ENCODE measurements at places on chromosomes 2 and 18.

DNA sequence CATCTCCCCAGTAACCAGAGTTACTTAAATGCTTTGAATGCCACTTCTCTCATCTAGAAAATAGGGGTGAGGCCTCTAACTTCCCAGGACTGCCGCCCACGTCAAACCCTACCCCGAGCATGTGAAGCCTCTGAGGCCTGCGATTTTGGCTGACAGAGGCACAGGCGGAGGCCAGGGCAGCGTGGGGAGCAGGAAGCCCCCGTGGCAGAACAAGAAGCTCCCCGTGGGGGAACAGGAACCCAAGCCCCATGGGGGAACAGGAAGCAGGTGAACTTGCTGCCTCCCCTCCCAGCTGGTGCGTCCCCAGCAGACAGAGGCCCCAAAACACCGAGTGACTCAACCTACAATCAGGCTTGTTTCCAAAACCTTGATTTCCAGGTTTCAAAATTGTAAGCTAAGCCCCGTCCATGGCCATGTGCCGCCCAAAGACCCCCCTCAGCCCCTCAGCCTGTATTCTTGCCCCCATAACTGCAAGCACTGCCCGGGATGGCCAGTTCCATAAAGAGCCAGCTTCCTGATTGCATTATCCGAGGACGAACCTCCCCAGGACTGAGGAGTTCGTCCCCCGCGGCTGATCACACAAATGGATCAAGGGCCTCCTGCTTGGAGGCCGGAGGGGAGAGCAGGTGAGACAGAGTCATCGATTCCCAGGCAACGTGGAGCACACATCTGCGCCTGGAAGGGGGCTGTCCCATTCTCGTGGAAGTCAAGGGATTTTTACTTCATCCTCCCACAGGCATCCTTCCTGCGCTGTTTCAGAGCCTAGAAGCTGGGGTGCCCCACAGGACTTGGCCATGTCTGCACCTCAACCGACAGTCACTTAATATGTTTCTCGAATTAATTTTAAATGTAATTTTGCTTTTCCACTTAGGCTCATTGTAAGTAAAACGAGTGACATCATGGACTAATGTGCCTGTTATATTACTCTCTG, 36.3 kb upstream of the CTDP1 start:
- no peak for DNase-seq

DNA sequence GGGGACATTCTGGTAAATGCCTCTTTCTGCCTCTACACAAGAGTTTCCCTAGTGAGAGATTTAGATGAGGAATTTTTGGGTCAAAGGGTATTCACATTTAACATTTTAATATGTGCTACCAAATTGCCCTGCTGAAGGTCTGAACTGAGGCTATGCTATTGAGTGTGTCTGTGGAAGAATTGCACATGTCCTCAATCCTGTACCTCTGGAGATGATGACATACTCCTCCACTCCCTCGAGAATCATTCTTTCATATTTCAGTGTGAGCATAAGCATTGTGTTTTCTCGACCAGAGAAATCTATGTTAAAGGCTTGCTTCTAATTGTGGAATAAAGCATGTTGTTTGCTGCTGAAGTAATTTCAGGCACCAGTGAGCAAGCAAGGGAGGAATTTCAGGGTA, 110.5 kb downstream of the TSN start:
- DNase-seq: no peak

DNA sequence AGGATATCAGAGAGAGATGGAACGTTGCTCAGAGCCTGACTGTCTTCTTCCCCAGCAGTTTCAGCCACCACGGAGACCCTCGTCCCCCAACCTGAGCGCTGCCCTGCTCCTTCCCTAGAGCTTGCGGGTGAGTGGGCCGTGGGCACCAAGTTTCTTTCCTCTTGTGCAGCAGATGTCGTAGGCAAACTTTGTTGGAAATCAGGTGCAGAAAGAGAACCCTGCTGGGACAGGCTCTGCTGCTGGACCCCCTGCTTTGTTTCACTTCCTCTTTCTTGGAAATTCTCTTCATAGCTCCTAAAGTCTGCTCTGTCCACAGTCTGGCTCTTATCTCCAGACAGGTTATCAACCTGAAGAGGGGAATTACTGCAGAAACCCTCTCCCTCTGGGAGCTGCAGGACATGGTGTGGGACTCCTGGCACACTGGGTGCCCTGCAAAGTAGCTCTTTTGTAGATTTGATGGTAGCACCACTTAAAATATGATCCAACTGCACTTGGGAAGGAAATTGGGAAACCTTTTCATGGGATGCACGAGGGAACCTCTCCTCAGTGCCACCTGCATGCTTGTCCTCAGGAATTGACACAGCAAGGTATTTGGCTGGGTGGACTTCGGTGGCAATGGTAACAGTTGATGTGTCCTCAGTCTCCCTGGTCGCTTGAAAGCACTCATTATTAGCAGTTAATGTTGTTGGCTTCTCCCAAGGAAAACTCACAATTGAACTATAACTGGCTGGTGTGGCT, 92.2 kb downstream of the ALPK2 start:
- DNase-seq: no peak

DNA sequence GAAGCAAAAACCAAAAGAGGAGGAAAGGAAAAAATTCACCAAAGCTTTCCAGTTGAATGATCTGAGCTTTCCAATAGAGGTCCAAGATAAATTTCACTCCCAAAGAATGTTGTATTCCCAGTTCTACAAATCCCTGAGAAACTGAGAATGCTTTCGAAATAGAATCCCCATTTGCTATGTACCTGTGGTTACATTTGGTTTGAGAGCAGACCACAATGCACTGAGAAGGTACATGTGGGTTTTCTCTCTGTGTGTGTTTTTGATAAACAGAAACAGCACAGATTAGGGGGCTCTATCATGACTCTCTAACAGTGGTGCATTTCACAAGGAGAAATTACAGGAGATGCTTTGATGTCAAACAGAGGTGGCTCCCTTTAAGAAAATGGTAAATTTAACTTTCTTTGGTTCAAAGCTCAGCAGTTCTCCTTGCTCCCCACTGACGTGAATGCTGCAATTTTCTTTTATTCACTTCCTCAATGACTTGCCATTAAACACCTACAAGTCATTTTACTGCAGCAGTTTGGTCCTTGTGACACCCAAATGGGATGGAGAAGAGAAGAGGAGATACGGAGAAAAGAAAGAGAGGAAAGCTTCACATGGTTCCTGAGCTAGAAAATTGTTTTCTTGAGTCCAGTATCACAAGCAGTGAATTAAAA, 108.7 kb downstream of the EPHA4 start:
- DNase-seq: no peak

- no peak for DNase-seq
Observed at GRCh38 chr18:40437517-40437916, 1517.5 kb upstream of the PIK3C3 start.

DNA sequence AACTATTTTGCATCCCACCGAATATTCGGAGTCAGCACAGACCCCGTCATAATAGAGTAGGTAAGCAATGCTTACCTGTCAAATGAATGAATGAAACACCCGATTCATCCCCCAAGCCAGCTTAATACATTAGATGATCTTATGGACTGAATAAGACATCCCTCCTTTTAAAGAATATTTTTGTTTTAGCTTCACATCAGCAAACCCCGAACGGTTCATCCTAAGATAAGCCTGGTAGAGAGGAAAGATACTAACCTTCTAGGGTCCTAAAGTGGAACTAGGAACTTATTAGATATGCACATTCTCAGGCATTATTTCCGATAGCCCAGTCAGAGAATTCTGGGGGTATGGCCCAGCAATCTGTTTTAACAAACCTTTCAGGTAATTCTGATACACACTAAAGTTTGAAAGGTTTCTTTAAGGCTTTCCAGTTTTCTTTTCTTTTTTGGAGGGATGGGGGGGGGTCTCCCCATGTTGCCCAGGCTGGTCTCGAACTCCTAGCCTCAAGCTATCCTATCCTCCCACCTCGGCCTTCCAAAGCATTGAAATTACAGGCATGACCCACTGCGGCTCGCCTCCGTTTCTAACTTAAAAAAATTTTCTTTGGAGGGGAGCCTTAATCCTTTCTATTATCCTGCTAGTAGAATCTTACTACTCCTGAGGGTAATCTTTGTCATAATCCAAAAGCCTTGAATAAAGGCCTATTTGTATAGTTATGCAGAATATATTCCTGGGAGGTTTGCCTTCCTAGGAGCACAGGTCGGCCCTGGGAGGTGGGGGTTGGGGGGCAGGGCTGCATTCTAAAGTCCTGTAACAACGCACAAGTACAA, 1.0 kb upstream of the ACTR3 start:
- no peak for DNase-seq

- DNase-seq: no peak
Observed at GRCh38 chr18:23994361-23994902, 20.1 kb upstream of the TTC39C start.

DNA sequence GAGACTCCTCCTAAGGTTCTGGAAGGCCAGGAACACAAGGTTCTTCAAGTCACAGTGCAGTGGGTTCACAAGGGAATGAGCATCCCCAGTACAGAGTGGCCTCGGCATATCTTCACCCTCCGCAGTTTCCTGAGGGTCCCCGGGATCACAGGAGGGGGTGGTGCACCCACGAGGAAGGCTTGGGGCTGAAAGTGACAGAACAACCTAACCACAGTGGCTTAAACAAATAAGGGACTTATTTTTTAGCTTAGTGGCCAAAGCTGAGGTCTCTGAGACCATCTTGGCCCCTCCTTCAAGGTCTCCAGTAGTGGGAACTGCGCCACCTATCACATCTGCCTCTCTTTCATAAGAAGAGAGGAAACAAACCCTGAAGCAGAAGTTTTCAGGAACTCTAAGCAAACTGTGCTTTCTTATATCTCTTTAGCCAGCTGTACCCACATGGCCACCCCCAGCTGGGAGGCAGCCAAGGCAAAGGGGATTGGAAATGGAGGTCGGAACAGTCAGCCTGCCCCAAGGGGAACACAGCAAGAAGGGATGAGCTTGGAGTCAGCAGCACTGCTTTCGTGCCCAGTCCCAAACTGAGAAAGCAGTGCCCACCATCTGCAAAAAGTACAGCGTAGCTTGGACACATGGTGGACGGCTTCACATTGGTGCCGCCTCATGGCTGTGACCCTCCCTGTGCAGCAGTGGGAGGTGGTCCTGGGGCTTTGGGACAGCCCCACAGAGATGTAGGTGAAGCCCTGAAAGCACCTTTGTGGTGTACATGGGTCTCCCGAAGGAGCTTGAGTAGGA, 260.0 kb upstream of the ID2 start:
- no peak for DNase-seq

DNA sequence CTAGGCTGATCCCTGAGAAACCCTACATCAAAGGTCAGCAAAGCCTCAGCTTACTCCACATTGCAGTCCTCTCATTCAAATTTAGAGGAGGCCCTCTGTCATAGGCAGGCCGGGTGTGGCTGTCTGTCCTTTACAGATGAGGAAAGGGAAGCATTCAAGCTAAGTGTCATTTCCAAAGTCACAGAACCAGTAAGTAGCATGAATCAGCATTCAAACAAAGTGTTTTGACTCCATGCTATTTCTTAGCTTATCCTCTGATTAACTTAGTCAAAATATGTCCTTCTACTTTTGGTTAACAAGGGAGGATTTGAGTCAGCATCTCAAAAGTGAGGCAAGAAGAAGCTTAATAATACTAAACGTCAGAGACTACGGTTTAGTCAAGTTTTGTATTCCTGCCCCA, 409.0 kb upstream of the POU3F3 start:
- no peak for DNase-seq

DNA sequence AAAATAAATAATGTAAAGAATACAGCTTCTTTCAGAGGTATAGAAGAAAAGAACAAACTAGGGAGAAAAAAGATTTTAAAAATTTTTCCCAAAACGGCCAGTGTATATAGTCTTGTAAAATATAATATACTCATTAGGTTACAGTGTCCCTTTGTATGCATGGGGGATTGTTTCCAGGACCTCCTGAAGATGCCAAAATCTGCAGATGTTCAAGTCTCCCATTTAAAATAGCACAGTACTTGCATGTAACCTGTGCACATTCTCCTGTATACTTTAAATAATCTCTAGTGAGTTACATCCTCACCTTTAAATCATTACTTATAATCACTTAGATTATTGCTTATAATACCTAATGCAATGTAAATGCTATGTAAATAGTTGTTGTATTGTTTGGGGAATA, 80.6 kb upstream of the LRRTM4 start:
- no peak for DNase-seq

DNA sequence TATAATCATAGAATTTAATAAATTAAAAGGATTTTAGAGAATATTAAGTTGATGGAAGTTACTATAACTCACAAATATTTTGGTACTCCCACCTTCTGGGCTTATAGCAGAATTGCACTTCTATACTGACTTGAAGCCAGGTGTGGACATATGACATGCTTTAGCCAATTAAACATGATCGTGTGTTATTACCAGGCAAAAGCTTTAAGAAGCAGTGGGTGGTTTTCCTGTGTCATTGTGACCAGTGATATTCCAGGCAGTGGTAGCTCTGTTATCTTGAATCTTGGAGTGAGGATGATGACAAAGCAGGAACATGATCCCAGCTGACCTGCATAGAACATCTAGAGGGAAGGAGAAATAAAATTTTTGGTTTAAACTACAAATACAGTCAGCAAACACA, 370.9 kb upstream of the ZEB2 start:
- no peak for DNase-seq

GRCh38 chr2:72581560-72582181, 244.2 kb downstream of the EXOC6B start:
- DNase-seq: no peak

DNA sequence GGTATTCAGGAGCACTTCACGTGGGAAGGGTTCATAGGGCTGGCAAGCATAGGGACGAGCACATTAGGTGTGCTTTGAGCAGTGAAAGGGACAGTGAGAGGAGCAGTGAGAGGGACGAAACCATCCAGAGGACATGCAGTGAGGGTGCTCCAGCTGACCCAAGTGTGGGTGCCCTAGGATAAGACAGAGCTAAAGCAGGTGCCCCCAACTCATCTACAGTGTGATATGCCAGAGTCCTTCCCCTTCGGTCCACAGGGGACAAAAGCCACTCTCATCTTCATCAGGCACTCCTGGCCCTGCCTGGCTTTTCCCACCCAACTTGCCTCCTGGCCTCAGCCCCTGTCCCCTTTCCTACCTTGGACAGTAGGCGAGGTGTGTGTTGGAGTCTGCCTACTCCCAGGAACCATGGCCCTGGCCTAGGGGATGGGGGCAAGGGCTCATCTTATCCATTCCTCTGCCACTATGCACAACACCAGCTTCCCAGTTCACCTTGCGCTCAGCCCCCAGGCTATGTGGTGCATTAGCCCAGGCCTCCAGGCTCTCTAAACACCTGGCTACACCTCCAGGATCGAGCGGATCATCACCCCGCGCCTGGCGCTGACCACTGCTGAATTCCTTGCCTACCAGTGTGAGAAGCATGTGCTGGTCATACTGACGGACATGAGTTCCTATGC, 16.1 kb upstream of the ANKRD53 start:
- DNase-seq: no peak

DNA sequence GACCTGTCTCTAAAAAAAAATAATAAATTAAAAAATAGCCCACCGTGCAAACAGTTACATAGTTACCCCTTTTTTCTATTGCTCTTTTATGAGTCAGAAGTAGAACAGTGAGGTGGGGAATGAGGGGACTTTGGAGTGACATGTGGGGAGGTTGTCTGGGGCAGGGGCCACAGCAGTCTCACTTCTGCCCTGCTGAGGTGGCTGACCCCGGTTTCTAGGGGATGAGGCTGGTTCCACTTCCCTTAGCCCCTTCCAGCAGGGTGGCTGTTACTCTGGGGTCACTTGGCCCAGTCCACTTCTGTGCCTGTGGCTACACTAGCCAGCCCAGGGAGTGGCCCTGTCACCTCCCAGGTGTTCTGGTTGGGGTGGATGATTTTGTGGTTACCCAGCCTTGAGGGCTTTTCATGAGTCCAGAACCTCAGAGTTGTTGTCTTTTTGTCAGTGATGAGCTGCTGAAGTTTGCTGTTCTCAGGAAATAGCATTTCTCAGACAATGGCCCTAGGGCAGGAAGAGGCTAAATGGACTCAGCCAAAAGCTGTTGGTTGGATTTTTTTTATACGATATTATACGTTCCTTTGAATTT, 28.0 kb upstream of the SCLY start:
- DNase-seq: no peak
